NCI-H1105 (cell line): ENCODE measurements at places on chromosomes 11 and 22.

GRCh38 chr11:32870676-32871075, 21.9 kb upstream of the QSER1 start:
- peak; percentile 12 for DNase-seq

GRCh38 chr11:77127235-77127911, 673 bp upstream of the MYO7A start:
- peak; percentile 51 for DNase-seq

DNA sequence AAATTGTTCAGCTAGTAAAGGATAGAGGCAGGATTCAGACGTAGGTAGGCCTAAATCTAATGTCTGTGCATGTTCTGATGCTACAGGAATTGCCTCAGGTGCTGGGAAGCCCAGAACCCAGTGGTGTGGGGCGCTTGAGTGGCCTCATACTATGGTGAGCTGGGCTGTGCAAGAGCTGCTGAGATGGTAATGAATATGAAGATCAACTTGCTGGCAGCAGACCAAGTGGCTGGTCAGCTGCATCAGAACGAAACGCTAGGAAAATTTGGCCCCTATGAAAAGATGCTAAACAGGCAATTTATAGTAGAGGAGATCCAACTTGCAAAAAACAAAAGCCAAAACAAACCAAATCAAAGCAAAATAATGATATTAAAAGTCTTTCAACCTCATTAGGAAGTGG, 102.7 kb downstream of the INSC start:
- DNase-seq, result no peak

- DNase-seq, result no peak
These were observed 58.7 kb upstream of the SLN start for GRCh38 chr11:107770551-107770951.

GRCh38 chr11:38952698-38953097, 2354.7 kb upstream of the RAG2 start:
- DNase-seq, result no peak

DNA sequence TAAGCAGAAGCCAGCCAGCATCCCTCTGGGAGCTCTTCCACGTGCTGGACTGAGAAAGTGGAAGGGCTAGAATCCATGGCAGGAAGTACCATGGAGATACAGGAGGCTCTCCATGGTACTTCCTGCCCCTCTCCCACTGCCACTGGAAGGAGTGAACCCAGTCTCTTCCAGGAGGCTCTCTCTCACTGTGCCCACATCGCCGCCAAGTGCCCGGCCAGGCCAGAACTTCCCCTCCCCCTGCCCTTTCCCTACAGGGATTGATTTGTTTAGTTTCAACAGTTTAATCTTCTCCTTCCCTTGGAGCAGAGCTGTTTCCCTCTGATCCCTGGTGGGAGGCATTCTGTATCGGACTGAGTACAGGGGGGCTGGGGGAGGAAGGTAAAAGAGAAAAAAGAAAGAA, 133.6 kb downstream of the DSCAML1 start:
- DNase-seq, result no peak

GRCh38 chr11:2296913-2297622, 4.7 kb downstream of the C11orf21 start:
- DNase-seq, result no peak

- DNase-seq, result no peak
These were observed 322.7 kb upstream of the PLET1 start for GRCh38 chr11:112583261-112583893.

DNA sequence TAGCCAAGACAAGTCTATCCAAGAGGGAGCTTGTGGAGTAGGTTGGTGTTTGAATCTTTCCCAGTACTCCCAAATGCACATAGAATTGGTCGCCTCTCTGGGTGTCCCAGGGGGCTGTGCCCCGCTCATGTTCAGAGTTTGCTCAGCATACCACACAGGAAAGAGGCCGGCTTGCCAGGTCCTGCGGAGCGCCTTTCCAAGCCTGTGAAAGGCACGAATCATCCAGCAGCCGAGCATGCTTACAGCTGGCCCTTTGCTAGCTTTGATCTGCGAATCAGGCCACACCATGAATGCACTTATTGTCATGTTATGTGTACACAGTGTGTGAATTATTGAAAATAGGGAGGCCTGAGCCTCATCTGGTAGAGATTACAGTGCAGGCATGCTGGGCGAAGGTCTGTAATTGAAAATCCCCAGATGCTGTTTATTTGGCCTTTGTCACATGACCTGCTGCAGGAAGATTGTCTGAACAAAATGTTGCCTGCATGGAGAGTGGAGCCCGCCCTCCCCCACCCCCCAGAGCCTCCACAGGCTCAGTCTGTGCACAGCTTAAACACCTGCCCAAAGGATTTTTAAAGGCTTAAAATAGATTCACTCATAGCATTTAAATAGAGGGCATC, 163.3 kb upstream of the RASSF10 start:
- DNase-seq, result peak; percentile 93

DNA sequence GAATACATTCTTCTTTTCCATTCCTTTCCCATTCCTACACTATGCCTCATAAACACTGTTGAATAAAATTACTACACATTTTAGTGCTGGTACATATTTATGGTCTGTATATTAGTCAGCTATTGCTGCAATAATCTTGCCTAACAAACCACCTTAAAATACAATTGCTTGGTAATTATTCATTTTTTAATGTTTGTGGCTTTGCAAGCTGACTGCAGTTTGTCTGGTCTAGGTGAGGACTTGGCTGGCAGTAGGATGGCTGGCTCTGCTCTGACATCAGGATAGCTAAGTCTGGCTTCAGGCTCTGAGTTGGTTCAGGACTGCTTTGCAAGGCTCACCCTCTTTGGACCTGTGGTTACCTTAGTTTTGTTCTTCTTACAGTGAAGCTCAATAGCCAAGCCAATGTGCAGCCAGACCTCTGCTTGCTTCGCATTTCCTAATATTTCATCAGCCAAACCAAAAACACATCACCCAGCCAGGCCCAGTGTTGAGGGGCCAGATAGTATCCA, 913.4 kb upstream of the RAG2 start:
- DNase-seq, result no peak

- no peak for DNase-seq
These were observed 28.1 kb downstream of the CYB5R2 start for GRCh38 chr11:7645206-7645605.

DNA sequence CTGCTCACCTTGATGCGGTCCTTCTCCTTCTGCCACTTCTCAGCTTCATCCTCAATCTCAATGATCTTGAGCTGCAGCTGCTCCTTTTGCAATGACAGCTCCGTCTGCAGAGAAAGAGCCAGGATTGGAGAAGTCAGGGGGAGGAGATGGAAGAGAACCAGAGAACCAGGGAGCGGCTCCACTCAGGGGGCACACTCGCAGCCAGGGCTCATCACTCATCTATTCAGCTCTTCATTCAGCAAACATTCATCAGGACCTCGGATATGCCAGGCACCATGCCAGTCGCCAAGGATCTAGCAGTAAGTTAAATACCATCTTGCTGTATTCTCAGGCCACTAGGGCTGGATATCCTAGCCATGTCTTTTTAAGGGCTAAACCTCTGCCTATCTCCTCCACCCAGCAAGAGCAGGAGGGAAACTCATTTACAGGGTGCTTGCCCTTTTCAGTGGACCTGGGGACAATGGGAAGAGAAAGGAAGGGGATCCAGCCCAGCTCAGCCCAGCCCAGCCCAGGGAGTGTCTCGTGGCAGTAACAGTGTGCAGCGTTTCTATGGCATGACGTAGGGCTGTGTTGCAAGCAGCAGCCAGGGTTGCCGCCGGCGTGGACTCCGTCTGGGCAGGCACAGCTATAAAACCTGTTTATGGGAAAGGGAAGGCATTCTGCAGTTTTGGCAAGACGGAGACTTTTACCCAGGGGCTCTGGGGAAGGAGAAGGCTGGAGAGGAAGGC, 9.4 kb downstream of the TRIM29 start:
- DNase-seq, result peak; percentile 24

DNA sequence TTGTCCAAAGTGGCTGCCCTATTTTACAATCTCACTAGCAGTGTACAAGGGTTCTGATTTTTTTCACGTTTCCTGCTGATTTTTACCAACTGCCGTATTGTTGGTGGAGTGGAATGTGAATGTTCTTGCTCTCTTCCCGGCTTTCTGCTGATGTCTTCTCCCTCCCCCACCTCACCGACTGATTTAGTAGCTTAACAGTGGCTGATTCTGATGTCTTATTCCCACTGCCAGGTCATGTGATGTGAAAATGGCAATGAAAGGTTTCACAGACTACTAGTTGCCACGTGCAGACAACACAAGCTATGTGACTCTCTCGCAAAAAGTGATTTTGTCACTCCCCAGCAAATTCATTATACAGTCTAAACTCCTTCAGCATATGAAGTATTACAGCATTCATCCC, 17.3 kb upstream of the NEU3 start:
- DNase-seq, result no peak

GRCh38 chr11:9569588-9570164, 3.8 kb upstream of the WEE1 start:
- no peak for DNase-seq

DNA sequence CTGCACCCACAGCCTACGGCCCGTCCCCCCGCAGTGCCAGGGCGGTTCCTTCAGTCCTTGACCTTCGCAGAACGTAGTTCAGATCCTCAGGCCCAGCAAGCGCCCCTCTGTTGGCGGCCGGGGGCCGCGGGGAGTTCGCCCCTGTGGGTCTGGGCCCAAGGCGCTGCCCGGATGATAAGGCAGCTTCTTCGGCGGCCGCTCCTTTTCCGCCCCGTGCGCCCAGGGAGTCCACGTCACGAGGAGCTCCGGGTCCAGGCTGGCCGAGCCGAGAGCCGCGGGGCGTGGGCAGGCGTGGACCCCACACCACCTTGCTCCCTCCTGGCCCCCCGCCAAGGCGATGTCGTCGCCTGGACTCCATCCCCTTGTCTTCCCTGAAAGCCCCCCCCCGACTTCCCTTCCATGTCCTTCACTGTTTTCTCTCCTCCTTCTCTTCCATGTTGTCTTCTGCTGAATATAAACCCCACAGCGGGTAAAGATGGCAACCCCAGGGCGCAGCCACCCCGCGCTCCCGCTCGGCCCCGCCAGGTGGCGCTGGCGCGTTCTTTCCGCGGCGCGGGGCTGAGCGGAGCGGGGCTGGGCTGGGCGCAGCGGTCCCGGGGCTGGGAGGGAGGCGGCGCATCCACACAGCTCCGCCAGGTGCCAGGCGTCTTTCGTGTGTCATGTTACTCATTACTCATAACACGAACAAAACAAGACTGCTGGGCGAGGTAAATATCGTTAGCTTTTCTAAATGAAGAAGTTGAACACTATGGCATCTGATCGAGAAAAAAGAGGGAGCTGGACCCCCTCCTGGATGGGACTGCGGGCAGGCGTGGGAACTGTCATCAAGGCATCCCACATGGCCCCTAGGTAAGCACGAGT, 321.0 kb downstream of the NTM start:
- peak; percentile 87 for DNase-seq

DNA sequence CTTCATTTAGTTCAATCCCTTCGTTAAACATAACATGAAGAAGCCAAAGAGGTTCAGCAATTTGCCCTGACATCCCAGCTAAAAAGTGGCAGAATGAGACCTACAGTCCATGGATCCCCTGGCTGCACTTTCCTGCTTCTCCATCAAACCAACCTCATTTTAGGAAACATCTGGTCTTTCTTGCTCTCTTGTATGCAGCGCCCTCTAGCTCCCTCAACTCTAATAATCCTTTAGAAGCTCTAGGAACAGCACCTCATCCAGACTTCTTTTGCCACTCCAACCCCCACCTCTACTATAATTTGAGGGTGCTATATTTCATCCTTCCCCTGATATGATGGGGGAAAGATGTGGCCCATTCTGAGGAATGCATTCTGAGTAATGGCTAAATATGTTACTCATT, 7.4 kb downstream of the CNTF start:
- DNase-seq, result no peak

DNA sequence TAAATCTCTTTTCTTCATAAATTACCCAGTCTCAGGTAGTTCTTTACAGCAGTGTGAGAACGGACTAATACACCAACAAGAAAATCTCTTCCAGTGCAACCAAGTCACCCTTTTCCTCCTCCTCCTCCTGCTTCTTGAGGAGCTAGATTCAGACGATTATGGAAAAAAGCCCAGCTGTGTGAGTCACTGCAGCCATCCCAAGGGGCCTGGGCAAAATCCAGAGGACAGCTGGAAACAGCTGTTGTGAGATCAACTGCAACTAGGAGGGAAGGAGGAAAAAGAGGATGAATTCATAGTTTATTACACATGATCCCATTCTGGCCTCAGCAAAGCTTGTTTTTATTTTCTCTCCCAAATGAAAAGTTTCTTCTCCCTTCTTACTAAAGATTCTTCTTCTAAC, 32.9 kb downstream of the RBFOX2 start:
- DNase-seq, result no peak

DNA sequence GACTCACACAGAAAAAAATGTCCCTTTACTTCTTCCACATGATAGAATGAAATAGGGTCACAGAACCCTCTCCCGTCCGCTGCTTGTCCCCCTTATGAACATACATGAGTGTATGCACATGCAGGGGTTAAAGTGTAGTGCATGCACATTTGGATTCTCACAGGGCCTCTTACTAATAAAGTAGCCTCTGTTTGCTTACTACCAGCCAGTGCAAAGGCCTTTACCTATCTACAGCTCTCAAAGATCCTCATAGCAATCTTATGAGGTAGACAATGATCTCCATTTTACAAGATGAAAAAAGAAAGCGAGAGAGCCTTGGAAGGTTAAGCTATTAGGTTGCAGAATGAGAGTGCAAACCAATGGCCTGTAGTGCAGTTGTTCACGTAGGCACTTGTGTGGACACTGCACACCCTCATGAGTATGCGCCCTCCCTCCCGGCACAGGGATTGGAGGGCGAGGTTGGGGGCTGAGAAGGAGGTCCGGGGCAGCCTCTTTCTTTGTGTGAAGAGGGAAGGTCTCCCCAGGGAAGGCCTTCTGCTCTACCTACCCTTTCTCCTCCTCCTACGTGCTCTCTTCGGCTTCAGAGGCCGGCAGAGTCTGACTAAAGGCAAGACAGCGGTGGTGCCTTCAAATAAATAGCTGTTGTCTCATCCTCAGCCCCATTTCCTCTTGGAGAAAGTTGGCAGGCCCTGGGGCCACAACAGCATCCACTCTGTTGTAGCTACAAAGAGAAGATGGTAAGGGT, 91.3 kb downstream of the CEP164 start:
- DNase-seq, result no peak

- no peak for DNase-seq
These were observed 37.0 kb downstream of the LDLRAD3 start for GRCh38 chr11:35980686-35981390.

DNA sequence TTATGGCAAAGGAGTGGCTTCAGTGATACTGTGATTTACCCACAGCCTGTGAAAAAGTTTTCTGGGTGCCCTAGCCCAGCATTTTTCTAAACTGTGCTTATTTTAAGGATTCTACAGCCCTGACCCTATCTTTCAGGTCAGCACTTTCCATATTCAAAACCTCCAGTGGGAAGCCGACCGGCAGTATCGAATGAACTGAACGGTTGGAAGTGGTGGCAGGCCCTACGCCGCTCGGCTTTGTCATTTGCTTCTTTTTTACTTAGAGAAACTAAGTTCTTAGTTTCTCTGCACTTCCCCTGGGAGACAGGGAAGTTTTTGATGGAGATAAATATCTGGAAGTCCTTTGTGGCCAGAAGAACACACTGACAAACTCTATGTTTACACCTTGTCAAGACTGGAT, 994 bp downstream of the GLB1L2 start:
- DNase-seq, result no peak
